ENCODE measurements at places on chromosomes 4 and X.
A peak's percentile ranks its signal among the peaks of the same experiment; 100 is the strongest.

GRCh38 chr4:122661176-122662160, 40.6 kb upstream of the IL21 start:
- H3K36me3 ChIP-seq = no peaks in the 10 kb centered on the region
- H3K27me3 ChIP-seq = no peaks in the 10 kb centered on the region

DNA sequence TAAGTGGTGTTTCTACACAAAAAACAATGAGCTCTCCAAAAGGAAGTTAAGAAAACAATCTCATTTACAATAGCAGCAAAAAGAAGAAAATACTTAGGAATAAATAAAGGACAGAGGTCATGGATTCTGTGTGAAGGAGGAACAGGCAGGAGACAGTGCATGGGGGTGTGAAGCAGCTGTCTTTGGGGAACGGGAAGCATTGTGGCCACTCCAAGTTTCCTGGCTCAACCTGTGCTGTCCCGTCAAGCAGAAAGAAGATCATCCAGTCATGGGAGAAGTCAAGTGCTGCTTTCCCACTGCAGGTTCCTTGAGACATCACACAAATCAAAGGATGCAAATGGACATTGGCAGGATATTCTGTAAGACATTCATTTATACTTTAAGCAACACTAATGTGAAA, 66.1 kb upstream of the MAML3 start:
- no peak overlapping the region for H3K27ac ChIP-seq
- no peak overlapping the region for H3K4me3 ChIP-seq
- no peaks in the 10 kb centered on the region for H3K4me1 ChIP-seq
- no peaks in the 10 kb centered on the region for H3K36me3 ChIP-seq
- no peaks in the 10 kb centered on the region for H3K27me3 ChIP-seq
- no peak for DNase-seq

GRCh38 chrX:133637765-133638164, 222.5 kb upstream of the GPC4 start:
- H3K27ac ChIP-seq = no peak overlapping the region
- H3K4me1 ChIP-seq = peaks cover 3% of the 10 kb centered on the region
- H3K27me3 ChIP-seq = no peaks in the 10 kb centered on the region
- DNase-seq = no peak
- no peak overlapping the region for H3K4me3 ChIP-seq

GRCh38 chr4:26093551-26093950, 179.5 kb downstream of the SMIM20 start:
- no peaks in the 10 kb centered on the region for H3K27me3 ChIP-seq
- H3K27ac ChIP-seq = no peak overlapping the region
- no peak overlapping the region for H3K4me3 ChIP-seq
- H3K4me1 ChIP-seq = no peaks in the 10 kb centered on the region
- no peaks in the 10 kb centered on the region for H3K36me3 ChIP-seq
- DNase-seq = no peak

DNA sequence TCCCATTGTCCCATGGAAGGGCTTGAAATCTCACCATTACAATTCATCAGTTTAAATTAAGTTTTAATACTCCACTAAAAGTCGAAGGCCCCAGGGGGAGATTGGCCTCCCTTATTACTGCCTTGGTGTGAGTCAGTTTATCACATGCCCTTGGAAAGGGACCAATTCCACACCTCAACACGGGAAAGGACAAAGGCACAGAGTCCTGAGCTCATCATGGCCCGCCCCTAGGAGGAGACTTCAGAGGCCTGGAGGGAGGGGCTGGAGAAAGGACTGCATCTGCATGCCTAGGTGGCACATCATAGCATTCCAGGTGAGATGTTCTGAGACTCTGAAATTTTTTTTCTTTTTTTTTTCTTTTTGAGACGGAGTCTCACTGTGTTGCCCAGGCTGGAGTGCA, 2.8 kb upstream of the SEL1L3 start:
- DNase-seq = no peak
- H3K4me3 ChIP-seq = no peak overlapping the region
- no peaks in the 10 kb centered on the region for H3K27me3 ChIP-seq
- H3K36me3 ChIP-seq = no peaks in the 10 kb centered on the region
- peaks cover 5% of the 10 kb centered on the region for H3K4me1 ChIP-seq
- no peak overlapping the region for H3K27ac ChIP-seq

- H3K36me3 ChIP-seq = no peaks in the 10 kb centered on the region
- H3K4me1 ChIP-seq = no peaks in the 10 kb centered on the region
- H3K4me3 ChIP-seq = no peak overlapping the region
- no peak overlapping the region for H3K27ac ChIP-seq
These were observed 8.9 kb upstream of the CRLF2 start for GRCh38 chrX:1221296-1221845.

- H3K4me1 ChIP-seq = no peaks in the 10 kb centered on the region
- H3K27me3 ChIP-seq = no peaks in the 10 kb centered on the region
- DNase-seq = no peak
- H3K4me3 ChIP-seq = no peak overlapping the region
- no peak overlapping the region for H3K27ac ChIP-seq
These were observed 42.1 kb upstream of the MAGEA4 start for GRCh38 chrX:151870602-151871001.

DNA sequence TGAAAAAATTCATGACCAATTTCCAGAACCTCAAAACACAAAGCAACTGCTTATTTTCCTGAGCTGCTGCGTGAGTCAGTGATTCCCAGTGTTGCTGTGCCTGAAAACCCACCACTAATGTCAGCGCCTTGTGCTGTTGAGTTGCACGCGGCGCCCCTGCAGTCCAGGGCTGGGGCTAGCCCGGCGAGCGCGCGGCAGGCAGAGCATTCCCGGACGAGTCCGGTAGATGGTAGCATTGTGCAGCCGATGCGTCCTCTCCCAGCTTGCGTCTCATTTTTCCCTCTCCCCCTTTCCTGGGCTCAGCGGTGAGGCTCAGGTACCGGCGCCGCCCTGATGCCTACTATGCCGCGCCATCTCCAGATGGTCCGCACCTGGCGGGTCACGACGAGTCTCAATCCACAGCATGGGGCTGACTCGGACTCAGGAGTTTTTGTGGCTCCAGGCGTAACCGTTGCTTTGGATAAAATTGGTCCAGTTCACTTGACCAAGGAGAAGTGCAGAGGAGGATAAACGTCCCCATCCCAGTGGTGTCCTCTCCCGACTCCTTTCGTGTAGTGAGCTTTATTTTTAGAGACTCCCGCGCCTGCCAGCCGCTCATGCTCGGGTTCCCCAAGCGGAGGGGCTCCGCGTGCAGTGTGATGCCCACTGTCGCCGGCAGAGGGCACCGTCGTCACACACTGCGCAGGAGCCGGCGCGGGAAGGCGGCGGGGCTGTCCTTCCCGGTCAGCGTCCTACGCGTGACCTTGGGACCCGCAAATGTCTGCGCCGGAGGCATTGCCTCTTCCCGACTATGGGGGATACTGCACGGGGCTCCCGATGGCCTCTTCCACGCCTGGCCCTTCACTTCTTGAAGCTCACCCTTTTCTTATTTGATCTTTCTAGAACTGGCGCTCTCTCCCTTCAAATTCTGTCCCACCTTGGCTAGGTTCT, 53.6 kb upstream of the IGFBP7 start:
- peak; percentile 77 for DNase-seq
- no peaks in the 10 kb centered on the region for H3K4me1 ChIP-seq
- H3K36me3 ChIP-seq = no peaks in the 10 kb centered on the region
- H3K27me3 ChIP-seq = no peaks in the 10 kb centered on the region

DNA sequence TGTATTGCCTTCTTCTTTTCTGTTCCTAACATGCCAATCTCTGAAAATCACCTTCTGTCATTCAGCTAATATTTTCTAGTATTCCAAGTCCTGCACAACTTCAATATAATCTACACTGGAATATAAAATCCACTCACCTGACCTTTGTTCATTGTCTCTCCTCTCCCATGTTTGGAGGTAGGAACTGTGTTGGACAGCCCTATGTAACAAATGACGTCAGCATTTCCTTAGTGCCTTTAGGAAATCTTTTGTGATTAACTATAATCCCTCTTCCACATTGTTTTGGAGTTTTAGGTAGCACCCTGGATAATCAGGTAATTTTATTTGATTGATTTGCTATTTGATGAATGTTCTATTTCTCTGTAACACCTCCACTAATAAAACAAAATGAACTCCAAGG, 814.8 kb upstream of the PRKX start:
- H3K4me1 ChIP-seq = no peaks in the 10 kb centered on the region
- no peaks in the 10 kb centered on the region for H3K27me3 ChIP-seq
- DNase-seq = no peak

- no peaks in the 10 kb centered on the region for H3K4me1 ChIP-seq
- no peaks in the 10 kb centered on the region for H3K27me3 ChIP-seq
- no peak overlapping the region for H3K4me3 ChIP-seq
- no peak for DNase-seq
- H3K27ac ChIP-seq = no peak overlapping the region
- H3K36me3 ChIP-seq = no peaks in the 10 kb centered on the region
These were observed 586.9 kb downstream of the PCDH7 start for GRCh38 chr4:31307029-31307428.
